ENCODE measurements at places on chromosomes 4 and X. TPM values are rescaled to one million over a fixed set of nuclear protein-coding genes. Genes with fewer than 3 reads are reported as not detected.

Gene PPP2R2C
- not detected for total RNA-seq

Gene ERCC6L
- 13.4 TPM for total RNA-seq

Gene HELT
- not detected for total RNA-seq

Gene MAGED4B
- total RNA-seq, result 0.98 TPM

Gene UGT2A1
- total RNA-seq, result not detected

Gene MAGEA6
- not detected for total RNA-seq

Gene FAM3A
- 31.7 TPM for total RNA-seq

Gene UGT8
- 0.63 TPM for total RNA-seq

Gene SCRG1
- total RNA-seq, result not detected

Gene SMR3B
- total RNA-seq, result not detected

Gene IL3RA
- total RNA-seq, result 3.1 TPM

Gene GLRA2
- not detected for total RNA-seq

Gene HSFX1
- total RNA-seq, result 0.61 TPM

Gene DKK2
- not detected for total RNA-seq

Gene ANK2
- total RNA-seq, result 1.8 TPM

Gene PAGE1
- total RNA-seq, result not detected

Measured in activated CD8-positive, alpha-beta memory T cell treated with anti-CD3 and anti-CD28 coated beads, Interleukin-2, amount 10 ng/mL, durations not matched to agents 7 days and 5 days (primary cell).